Ascending aorta (tissue), 2 donors: ENCODE measurements at places on chromosomes 6 and 20. TPM values are rescaled to one million over a fixed set of nuclear protein-coding genes. Genes with fewer than 3 reads are reported as not detected.

- DNase-seq, result no peak
Measured at GRCh38 chr6:11160199-11160598, 48.7 kb upstream of the ERVFRD-1 start.

GRCh38 chr20:52621401-52621800, 350.8 kb upstream of the TSHZ2 start:
- no peak for DNase-seq

- DNase-seq, result no peak
Measured at GRCh38 chr6:30790724-30791383, 46.5 kb upstream of the IER3 start.

DNA sequence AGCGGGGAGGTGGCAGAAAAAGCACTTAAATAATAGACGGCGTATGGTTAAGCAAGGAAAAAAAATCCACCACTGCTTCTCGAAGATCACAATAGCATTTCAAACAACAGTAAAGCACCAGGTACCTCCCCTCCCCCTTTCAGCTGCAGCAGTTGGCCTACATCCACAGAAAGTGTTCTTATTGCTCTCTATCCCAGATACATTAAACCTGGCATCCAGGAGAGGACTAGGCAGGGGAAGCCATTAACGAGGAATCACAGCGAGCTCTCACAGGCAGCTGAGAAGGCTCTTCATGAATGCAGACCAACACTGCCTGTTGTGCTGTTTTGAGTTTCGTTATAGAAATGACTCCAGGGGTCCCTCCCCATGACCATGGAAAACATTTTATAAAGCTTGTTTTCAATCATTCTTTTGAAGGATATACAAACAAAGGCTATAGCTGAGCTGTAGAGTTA, 11.8 kb downstream of the FYN start:
- no peak for DNase-seq

GRCh38 chr6:106974999-106975737, 639 bp upstream of the CD24 start:
- DNase-seq, result no peak

GRCh38 chr20:11012975-11013374, 339.2 kb upstream of the JAG1 start:
- no peak for DNase-seq

DNA sequence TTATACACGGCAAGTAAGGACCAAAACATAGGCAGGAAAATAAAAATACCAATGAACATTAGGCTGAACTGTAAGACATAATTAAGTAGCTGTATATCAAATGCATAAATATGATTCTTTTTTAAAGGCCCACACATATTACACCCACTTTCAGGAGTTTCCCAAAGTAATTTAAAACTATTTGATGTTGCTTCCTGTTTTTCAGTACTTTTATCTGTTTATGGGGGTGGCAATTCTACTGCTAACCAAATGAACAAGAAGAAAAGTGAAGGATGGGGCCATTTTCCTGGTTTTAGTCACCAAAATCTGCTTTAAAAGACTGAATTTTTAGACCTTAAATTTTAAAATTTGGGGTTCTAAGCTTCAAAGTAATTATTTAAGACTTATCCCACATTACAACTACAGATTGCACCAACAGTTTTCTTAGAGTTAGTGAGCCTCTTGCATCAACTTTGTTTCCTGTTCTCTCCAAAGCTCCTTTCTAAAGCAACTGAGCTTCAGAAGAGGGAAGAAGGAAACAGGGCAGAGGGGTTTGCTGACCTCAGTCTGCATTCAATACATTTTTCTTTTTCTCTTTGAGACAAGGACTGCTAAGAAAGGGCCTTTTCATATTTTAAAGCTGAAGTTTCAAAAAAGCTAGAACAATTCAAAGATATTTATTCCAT, 191.0 kb downstream of the BACH2 start:
- DNase-seq, result no peak

GRCh38 chr6:147126618-147127022, 77.6 kb upstream of the STXBP5 start:
- no peak for DNase-seq

GRCh38 chr20:43963872-43964791, 49.5 kb downstream of the TOX2 start:
- no peak for DNase-seq

GRCh38 chr20:3818155-3819151, 1.9 kb upstream of the AP5S1 start:
- DNase-seq, result no peak

DNA sequence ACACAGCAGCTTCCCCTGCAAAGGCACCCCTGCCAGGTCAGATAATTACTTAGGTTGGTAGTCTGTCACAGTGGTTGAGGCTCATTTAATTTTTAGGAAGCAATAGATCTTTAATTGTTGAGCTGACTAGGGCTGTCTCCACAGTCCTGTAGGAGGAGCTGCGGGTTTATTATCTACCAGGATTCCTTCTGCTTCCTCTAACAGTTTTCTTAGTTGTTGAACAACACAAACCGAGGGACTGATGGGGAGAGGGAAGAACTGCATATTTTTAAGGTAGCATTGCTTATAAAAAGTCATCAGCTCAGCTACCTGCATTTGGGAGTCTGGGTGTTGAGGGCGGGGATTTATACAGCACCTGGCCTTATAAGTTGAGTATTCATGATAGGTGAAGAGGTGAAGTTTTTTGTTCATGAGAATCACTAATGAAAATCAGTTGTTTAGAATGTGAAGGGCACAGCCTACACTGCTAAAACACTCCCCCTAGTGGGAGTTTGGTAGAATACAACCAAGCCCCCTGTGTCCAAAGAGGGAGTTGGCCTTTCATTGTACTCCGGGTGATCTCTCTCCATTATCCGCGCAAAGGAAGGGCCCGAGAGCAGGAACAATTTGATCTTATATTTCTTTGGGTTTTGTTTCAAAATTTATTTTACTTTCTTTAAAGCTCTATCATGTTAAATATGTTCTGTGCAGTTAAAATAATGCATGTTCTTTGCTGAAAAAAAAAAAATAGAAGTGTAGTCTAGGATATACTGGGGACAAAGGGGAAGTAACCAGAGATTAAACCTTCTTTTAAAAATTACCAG, 69.6 kb downstream of the SSR1 start:
- no peak for DNase-seq

DNA sequence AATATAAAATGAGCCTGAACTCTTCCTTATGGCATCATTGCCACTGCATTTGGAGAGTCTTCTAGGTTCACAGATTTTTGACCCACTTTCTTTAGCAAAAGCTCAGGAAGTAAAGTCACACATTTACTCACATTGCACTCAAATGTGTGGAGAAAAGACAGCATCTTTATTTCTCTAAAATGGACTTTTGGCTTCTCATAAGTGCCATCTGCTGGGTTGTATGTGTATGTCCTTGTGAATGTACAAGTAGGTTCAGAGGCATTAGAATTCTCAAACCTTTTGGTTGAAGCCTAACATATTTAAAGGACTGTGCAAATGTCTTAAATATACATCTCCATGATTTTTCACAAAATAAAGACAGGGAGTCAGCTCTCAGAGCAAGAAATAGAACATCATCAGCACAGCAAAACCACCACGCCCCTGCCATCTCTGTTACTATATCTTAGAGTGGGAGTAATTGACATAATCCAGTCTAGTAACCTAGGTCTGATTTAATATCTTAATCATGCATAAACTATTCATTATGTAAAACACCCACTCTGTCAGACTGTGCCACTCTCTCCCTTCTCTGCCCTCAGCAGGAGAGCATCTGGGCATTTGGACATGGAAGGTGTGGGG, 42.2 kb upstream of the SPTLC3 start:
- DNase-seq, result no peak

DNA sequence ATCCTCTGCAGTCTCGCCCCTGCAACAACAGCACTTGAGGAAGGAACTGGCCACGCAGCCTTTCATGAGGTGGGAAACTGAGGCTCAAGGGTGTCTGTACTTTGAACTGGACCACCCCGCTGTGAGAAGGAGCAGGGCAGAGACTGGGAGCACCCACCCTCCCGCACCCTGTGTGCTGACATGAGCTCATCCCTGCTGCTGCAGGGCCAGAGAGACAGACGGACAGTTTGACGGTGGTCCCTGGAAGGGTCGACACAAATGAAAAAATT, 16.9 kb upstream of the MRGBP start:
- no peak for DNase-seq

GRCh38 chr20:43655937-43656336, 11.0 kb upstream of the MYBL2 start:
- DNase-seq, result no peak

GRCh38 chr6:64280569-64280968, 645.0 kb downstream of the PHF3 start:
- DNase-seq, result no peak

- no peak for DNase-seq
Measured at GRCh38 chr6:6593867-6594468, 5.4 kb downstream of the LY86 start.

DNA sequence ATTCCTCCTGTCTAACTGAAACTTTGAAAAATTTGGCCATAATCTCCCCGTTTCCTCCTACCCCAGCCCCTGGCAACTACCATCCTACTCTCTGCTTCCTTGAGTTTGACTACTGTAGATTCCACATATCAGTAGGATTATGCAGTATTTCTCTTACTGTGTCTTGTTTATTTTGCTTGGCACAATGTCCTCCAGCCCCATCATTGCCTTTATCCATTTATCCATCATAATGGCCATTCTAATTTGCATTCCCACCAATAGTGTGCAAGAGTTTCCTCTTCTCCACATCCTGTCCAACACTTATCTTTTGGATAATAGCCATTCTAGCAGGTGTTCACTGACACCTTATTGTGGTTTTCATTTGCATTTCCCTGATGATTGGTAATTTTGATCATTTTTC, 202.3 kb downstream of the THBS2 start:
- DNase-seq, result no peak

DNA sequence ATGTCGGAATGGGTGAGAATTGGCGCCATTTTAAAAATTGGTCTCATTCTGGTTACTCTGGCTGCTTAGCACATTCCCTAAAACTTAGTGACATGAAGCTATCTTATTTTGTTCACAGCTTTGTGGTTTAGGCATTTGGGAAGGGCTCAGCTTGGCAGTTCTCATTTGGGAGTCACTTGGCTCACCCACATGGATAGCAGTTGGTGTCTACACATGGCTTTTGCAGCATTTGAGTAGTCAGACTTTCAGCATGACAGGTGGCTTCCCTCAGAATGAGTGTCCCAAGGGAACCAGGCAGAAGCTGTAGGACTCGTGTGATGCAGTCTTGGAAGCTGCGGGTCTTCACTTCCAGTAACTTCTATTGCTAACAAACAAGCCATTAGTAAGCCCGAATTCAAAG, 64.6 kb downstream of the UST start:
- DNase-seq, result no peak

GRCh38 chr20:48294196-48294595, 508.9 kb upstream of the SULF2 start:
- DNase-seq, result no peak

DNA sequence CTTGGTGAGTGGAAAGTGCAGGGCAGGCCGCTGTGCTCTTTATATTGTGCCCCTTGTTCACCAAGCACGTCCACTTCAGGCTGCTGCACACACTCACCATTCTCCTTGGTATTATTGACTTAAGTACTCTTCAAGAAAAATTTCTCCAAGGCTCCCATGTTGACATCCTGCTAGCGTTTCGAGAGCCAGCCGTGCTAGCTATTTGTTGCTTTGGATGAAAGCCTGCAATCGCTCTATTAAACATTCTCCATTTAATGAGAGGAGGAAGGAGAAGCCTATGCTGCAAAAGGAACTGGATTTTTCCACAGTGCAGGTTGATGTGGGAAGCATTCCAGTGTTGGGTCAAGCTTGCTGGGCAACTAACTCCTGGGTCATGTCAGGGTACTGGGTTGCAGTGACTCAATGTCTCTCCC, 113.5 kb downstream of the CD83 start:
- DNase-seq, result no peak

- no peak for DNase-seq
Measured at GRCh38 chr20:62765432-62766070, 30.7 kb upstream of the MRGBP start.

GRCh38 chr6:127547215-127547614, 28.1 kb upstream of the MTCL3 start:
- DNase-seq, result no peak

GRCh38 chr20:50519036-50519762, 9.0 kb downstream of the PTPN1 start:
- no peak for DNase-seq

- peak; percentile 79 for DNase-seq
Measured at GRCh38 chr20:35269055-35269781, 8.7 kb downstream of the MMP24OS start.

DNA sequence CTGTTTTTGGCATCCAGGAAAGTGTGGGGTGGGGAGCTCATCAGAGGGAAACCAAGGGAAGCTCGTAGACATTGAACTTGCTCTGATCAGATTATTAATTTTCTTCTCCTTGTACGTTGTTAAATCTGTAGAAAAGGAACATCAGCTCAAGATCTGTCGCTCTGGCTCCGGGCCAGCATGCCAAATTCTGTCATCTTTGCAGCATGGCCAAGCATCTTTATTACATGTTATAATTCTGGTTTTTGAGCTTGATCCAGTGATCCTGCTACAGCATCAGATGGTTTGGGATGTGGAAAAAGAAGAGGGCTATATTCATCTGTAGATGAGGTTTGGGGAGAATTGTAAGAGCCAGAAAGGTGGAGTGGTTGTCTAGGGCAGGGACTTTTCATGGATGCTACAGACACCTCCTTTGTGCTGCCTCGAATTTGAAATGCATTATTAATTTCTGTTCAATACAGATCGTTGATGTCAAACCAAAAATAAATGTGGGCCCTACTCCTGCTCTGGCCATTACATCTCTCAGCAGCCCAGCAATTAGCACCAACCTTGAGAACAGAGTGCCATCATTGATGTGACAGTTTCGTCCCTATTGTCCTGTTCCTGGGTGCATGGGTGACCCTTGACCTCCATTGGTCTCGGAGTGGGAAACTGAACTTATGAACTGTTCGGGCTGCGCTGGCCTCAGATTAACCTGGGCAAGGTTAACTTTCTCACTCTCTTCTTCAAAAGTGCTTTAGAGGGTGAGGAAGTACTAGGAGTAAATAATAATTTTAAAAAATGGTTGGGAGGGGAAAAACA, 250.8 kb downstream of the SOX4 start:
- no peak for DNase-seq

DNA sequence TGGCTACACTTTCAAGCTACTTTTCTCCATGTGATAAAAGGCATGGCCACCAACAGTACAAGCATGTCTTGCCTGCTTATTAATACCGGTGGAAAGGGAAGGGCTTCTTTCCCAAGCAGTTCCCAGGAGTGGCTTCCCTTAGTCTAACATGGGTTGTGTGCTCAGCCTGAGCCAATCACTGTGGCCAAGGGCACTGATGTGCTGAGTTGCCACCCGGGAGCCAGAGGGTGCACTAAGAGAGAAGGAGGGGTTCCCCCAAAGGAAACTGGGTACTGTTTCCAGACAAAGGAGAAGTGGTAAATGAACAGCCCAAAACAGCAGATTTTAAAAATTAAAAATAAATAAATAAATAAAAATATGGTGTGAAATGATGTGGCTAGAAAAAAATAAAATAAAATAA, 68.5 kb downstream of the BANF2 start:
- DNase-seq, result no peak

- DNase-seq, result peak; percentile 92
Measured at GRCh38 chr20:20712474-20713243, at the start of gene RALGAPA2. RALGAPA2 (minus strand) TSS chr20:20712644; CDS start chr20:20712480, 164 bp downstream.

- no peak for DNase-seq
Measured at GRCh38 chr6:20455251-20455940, 53.7 kb downstream of the E2F3 start.

Gene ZNF337
- total RNA-seq, result 3.4 TPM

Gene CEP85L
- total RNA-seq, result 15.0 TPM

Gene TNFAIP3
- total RNA-seq, result 24.5 TPM

Gene SGK2
- 0.32 TPM for total RNA-seq

Gene CTSZ
- 342 TPM for total RNA-seq

Gene SLC35D3
- not detected for total RNA-seq

Gene PACRG
- total RNA-seq, result not detected

Gene PNLDC1
- not detected for total RNA-seq

Gene DDX43
- total RNA-seq, result not detected

Gene ZNF311
- total RNA-seq, result not detected

Gene BNIP5
- total RNA-seq, result not detected

Gene DYNLRB1
- 148 TPM for total RNA-seq

Gene KDM1B
- 4.9 TPM for total RNA-seq
